HCEC 1CT (cell line): ENCODE measurements at places on chromosomes 6 and 20.

- DNase-seq, result no peak
These were observed 247.5 kb downstream of the SAMD5 start for GRCh38 chr6:147755999-147756398.

- DNase-seq, result no peak
These were observed 87.8 kb downstream of the LYRM4 start for GRCh38 chr6:5172897-5173474.

DNA sequence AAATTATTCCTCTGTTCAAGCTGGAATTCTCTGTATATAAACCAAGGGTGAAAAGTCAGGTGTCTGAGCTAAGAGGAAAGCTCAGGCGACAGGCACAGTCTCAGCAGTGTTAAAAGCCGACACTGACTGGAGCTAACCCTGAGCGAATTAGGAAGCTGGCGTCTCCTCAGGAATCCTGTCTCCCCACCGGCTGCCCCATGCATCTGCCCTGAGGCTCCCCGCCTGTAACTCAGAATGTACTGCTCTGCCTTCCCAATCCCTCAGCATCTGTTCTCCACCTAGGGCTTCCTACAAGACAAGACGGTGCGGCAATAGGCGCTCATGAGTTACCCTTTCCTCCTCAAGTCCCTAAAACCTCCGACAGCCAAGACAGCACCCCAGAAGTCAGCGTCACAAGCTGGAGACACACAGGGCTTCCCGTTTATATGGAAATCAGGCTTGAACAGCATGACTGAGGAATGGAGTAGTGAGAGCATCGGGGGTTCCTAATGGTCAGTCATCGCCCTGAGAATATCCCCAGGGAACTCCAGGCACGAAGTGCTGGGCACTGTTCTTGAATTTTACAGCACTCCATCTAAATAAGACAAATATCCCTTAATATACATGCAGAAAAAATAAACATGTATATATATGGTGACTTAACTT lies 33.5 kb downstream of the WDR27 start:
- DNase-seq, result no peak

DNA sequence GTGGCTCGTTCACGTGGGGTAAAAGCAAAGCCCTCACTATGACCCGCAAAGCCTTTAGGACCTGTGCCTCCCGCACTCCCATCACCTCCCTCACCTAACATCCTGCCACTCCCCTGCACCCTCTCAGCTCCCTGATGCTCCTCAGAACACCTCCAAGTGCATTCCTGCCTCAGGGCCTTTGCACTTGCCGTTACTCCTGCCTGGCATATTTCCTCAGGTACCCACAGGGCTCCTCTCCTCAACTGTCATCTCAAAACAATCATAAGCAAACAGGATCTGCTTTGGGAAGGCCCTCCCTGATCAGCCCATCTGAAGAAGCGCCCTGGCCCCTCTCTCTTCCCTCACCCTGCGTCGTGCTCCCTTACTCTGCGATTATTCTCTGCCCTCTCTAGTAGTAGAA lies 49.1 kb downstream of the FGD2 start:
- DNase-seq, result no peak

DNA sequence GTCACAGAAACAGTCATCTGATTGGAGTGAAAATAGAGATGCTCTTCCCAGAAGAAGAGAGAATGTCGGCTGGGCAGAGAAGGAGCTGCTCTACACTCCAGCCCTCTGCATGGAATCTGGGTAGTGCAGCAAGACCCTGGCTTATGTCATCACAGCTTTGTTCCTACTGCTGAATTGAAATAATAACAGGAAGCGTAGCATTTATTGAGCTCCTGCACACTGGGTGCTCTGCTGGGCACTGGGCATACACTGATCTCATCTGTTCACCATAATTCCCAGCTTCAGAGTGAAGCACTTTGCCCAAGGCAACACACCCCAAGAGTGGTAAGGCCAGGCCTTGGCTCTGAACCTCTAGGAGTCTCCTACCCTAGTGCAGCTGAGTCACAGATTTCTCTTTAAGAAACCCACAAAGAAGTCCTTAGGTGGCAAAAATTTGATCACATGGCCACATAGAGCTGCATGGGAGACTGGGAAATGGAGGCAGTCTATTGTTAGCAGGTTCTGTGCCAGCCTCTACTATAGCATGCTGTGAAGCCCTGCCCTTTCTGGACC lies 3.9 kb upstream of the SDCBP2 start:
- DNase-seq, result no peak

DNA sequence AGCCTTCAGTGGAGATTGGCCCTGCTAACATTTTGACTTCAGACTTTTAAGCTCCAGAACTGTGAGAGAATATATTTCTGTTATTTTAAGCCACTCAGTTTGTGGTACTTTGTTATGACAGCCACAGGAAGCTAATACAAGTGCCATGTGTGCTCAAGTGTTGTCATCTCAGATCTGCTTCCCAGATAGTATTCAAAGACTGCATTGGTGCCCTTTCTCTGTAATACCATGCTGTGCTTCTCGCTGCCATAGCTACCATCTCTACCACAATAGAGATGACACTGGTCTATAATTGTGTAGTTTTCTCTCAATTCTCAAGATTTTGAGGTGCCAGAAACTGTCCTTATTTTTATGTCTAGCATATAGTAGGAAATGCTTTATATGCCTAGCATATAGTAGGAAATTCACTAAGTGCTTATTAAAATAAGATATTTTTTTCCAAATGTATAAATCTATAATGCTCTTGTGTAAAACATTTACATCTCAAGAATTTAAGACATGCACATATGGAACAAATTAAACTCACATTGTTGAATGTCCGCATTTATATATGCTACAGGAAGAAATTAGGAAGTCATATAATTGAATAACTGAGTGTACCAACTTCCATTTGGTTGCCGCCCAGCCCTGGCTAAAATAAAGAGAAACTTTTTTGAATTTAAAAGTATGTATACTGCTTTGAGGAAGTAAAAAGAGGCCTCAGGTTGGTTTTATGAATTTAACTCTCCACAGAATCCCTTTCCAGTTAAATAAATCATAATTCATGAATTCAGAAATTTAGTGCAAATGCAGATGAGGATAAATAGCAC lies 77.6 kb downstream of the TPBG start:
- DNase-seq, result no peak
